ENCODE measurements at places on chromosomes 13 and 19.

DNA sequence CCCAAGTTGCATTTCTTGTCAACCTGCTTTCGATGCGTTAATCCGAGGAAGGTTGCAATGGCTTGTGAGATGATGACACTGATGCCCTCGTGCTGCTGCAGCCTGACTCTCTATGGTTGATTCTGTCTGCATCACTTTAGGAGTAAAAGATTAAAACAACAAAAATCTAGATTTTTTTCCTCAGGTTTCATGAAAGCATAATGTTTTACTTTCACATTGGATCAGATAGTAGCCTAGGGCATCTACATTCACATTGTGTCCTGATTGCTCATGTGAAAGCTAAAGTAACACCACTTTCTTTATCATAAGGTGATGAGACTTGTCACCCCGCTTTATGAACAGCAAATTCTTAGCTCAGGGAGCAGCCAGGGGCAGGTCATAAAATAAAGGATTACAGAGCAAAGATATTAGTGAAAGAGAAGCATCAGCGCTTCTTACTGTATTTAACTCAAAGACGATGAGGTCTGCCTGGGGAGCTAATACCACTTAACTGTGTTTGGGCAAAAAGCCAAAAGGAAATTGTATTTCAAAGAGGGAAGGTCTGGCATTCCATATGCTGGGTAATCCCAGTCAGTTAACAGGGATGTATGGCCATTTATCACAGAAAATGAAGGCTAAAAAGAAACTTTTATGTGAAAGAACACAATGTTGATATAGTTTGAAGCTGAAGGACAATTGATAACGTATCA, 270.5 kb downstream of the GPC6 start:
- DNase-seq: no peak

GRCh38 chr19:16587833-16588823, 15.9 kb upstream of the SLC35E1 start:
- no peak for DNase-seq

DNA sequence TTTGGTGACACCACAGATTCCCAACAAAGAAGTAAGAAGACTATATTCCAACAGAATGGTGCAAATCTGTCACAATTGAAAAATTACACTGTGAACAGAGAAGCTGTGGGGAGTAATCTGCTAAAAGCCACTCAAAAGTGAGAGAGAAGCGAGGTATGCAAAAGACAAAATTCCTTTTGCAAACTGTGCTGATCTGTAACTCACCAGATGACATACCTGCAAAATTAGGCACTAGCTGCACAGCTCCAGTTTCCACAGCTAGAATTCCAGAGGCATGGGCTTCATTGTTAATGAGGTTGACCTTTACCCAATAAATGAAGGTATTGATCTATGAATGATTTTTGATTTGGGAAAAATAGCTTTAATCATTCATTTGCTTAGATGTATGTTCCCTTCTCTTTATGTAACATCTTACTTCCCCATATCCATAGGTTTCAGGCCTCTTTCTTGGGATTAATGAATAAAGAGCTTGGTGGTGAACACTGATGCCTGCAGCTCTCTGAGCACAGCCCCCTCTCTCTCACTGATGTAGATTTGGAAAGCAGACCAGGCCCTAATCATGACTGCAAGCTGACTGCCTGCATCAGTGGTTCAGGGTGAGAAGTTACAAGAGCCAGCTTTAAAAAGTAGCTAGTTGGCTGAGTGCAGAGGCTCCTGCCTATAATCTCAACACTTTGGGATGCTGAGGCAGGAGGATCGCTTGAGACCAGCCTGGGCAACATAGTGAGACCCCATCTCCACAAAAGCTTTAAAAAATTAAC, 85.2 kb downstream of the LACC1 start:
- DNase-seq: no peak

- DNase-seq: no peak
These were observed 10.0 kb downstream of the CAMSAP3 start for GRCh38 chr19:7605490-7606222.

- no peak for DNase-seq
These were observed 20.3 kb downstream of the C19orf81 start for GRCh38 chr19:50669302-50670101.

DNA sequence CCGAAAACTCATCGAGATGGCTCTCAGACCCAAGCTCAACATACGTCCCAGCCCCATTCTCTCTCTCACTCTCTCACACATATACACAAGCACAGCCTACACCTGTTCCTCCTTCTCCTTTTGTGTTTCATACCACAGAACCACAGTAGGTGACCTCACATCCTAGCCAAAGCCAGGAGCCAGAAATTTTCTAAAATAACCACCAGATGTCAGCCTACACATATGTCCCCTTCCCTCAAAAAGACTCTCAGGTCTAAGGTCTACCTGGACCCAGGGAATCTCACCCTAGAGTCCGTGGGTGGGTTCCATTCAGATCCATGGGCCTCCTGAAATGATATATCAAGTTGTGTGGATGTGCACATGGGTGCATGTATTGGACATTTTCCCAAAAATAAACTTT, 104.2 kb upstream of the IPO5 start:
- DNase-seq: no peak

- no peak for DNase-seq
These were observed 24.5 kb downstream of the CFAP97D2 start for GRCh38 chr13:114203536-114203935.

GRCh38 chr19:5067678-5068077, 98.8 kb downstream of the KDM4B start:
- DNase-seq: no peak

GRCh38 chr19:45577111-45577905, 7.3 kb downstream of the OPA3 start:
- peak; percentile 55 for DNase-seq

DNA sequence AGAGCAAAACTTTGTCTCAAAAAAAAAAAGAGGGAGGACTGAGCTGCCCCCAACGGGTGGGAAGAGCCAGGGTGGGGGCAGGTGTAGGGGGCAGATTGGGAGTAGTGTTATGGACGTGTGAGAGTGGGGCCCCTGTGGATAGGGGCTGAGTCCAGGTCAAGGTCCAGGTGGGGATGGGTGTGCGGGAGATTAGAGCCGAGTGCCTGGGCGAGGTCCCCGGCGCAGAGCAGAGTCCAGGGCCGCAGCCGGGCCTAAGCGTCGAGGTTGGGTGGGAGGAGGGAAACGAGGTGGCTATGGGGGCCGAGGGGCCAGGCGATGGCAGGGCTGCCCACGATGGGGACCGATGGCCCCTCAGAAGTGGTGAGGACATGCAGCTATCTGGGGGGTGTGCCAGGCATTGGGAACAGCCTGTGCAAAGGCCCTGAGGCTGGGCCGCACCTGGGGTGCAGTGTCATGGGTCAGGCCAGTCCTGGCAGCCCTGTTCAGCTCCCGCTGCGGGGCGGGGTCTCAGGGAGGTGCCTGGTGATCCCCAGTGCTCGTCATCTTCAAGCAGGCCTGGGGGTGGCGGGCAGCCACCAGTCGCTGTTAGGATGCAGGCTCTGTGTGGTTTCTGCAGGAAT, 12.3 kb upstream of the MISP start:
- DNase-seq: no peak

All from brain pericyte (primary cell).